SW480 (cell line): ENCODE measurements at places on chromosomes 6 and 20.
A peak's percentile ranks its signal among the peaks of the same experiment; 100 is the strongest.

DNA sequence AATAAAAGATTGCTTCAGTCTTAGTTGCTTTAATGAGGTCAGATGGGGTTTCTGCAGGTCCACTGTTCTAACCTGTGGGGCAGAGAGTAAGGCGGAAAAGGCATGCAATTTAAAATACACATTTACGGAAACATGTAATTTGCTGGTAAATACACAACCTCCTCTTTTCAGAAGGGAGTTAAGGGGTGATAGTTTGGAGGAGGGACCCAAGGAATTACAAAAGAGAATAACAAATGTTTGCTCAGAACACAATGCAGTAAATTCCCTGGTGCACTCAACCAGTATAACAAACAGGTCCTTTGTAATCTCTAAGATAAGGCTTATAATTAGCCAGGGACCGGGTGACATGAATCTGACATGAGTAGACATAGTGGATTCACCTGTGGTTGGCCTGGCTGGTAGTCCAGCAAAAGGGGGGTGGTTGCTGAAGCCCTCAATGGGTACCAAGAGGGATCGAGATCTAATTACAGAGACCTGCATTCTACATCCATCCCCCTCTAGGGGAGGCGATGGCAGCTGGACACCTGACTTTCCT, 295.1 kb downstream of the PHACTR1 start:
- no peak for DNase-seq

- DNase-seq, result no peak
Measured at GRCh38 chr20:60371384-60371783, 413.2 kb downstream of the CDH26 start.

DNA sequence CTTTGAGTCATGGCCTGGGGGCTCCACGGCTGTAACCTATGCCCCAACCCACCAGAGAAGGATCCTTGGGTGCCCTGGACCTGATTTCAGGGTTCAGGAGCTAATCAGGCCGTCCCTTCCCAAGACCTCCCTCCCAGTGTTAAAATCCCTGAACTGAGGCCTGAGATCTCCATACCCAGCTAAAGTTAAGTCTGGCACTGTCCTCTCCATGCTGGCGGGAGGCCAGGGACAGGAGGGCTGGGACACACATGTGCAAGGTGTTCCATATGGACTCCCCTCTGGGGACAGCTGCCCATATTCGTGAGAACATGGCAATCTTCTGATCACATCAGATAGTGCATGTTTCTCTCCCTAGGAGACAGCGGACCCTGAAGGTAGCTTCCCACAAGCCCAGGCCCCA, 11.5 kb upstream of the TREML4 start:
- no peak for DNase-seq

GRCh38 chr6:150593119-150593518, 6.6 kb upstream of the PLEKHG1 start:
- DNase-seq, result no peak

DNA sequence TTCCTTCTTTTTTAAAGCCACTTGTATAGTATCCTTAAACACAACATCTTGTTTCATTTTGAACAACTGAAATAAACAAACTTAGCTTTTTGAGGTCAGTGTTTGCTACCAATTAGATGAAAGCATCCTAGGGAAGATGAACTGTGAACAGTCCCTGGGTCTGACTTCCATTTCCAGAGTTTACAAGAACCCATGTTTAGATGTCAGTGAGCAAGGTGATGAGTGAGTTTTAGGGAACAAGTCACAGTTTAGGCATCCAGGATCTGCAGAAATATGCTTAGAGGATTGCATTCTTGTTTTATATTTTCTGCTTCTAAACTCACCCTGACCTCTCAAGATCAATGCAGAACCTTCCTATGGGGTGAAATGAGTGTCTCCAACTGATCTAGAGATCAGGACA, 3.0 kb downstream of the ZC2HC1B start:
- DNase-seq, result no peak

- DNase-seq, result no peak
Measured at GRCh38 chr6:19834858-19835257, 2.3 kb upstream of the ID4 start.

GRCh38 chr6:75204959-75205775, 686 bp downstream of the COL12A1 start:
- peak; percentile 0 for DNase-seq

GRCh38 chr6:107991772-107992550, 34.0 kb upstream of the SEC63 start:
- no peak for DNase-seq
